Naive thymus-derived CD4-positive, alpha-beta T cell (primary cell): ENCODE measurements at places on chromosomes 7 and 10. TPM values are rescaled to one million over a fixed set of nuclear protein-coding genes. Genes with fewer than 3 reads are reported as not detected.

The CLDN4 gene
- not detected for total RNA-seq

The IFT22 gene
- 6.9 TPM for total RNA-seq

The CALHM1 gene
- not detected for total RNA-seq

GRCh38 chr7:31814187-31814586 is 127.2 kb downstream of the PPP1R17 start:
- H3K4me3 ChIP-seq = no peak overlapping the region
- no peaks in the 10 kb centered on the region for H3K27me3 ChIP-seq
- no peak for DNase-seq
- no peaks in the 10 kb centered on the region for H3K4me1 ChIP-seq

GRCh38 chr7:107600816-107601215 is 20.8 kb downstream of the BCAP29 start:
- H3K27ac ChIP-seq = no peak overlapping the region
- H3K4me3 ChIP-seq = no peak overlapping the region
- no peaks in the 10 kb centered on the region for H3K36me3 ChIP-seq
- DNase-seq = no peak

DNA sequence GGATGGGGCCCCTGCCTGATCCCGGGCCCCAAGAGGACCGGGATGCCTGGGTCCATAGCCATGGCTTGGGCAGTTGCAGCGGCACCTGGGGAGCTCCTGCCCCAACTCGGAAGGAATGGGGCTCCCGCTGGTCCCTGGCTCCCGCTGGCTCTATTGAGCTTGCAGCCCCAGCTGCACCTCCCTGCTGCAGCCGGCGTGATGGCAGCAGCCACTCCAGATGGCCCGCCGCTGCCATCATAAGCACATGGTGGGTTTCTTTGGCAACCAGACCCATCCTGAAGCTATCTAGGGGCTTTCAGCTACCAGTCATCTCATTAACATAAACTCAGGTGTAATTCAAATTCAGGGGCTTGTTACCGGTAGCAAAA is 11.1 kb upstream of the DNMBP start:
- H3K4me3 ChIP-seq = no peak overlapping the region
- H3K36me3 ChIP-seq = no peaks in the 10 kb centered on the region
- H3K27me3 ChIP-seq = no peaks in the 10 kb centered on the region
- no peaks in the 10 kb centered on the region for H3K4me1 ChIP-seq
- no peak overlapping the region for H3K27ac ChIP-seq

DNA sequence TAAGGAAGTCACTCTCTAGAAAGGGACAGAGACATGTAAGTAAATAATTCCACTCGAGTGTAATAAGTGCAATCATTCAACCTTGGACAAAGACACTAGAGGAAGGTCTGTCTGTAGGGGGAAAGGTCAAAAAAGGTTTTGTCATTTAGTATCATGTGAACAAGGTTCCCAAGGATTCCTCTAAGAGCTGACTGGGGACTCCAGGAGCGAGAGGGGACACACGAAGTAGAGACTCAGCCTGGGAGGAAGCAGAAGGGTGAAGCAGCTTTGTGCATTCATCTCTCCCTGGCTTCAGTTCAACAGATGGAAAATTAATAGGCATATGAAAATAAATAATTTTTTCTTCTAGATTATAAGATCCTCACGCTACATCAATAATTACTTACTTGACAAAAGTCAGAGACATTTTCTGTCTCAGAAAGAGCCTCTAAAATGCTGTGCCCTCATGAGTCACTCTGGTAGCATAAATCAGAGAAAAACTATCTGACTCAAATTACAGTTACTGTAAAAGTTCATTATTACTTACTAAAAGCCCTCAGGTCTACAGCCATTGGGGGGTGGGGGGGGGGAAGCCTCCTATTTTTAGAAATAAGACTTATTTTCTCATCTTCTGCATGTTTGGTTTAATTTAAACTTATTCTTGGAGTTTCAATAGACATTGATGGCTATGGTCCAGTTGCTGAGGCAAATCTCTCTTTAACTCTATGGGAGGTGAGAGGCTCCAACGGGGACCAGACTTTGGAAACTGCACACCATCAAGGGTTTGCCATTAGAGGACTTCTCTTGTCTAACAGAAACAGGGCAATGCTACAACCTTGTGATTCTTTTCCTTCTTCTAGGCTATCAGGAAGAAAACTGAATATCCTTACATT is 275.1 kb upstream of the KLF14 start:
- peaks cover 76% of the 10 kb centered on the region for H3K4me1 ChIP-seq
- no peaks in the 10 kb centered on the region for H3K36me3 ChIP-seq
- no peak overlapping the region for H3K4me3 ChIP-seq
- no peak for DNase-seq
- no peaks in the 10 kb centered on the region for H3K27me3 ChIP-seq

- no peaks in the 10 kb centered on the region for H3K4me1 ChIP-seq
- H3K27me3 ChIP-seq = no peaks in the 10 kb centered on the region
- no peaks in the 10 kb centered on the region for H3K36me3 ChIP-seq
- no peak overlapping the region for H3K4me3 ChIP-seq
- H3K27ac ChIP-seq = no peak overlapping the region
- DNase-seq = no peak
Measured at GRCh38 chr7:121449329-121449728, 53.2 kb upstream of the FAM3C start.

- DNase-seq = no peak
- no peak overlapping the region for H3K4me3 ChIP-seq
- H3K36me3 ChIP-seq = no peaks in the 10 kb centered on the region
- H3K27ac ChIP-seq = no peak overlapping the region
- H3K27me3 ChIP-seq = no peaks in the 10 kb centered on the region
Measured at GRCh38 chr10:15571575-15571974, 148.1 kb downstream of the ITGA8 start.

DNA sequence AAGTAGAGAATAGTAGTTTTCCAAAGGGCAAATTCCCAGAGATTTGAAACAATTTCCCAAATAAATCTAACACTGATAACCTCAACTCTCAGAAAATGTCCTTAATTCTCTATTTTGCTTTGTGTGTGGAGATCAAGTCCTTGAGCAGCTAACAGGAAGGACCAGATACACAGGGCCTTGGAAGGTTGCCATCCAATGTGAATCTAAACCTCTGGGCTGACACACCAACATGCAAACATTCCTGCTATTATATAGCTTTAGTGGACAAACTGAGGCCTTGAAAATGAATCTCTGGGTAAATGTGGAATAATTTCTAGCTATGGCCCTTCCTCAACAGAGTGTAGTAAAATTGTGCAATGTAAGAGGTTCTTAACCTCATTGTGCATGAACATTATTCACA is 44.1 kb upstream of the PARD3 start:
- no peaks in the 10 kb centered on the region for H3K27me3 ChIP-seq
- DNase-seq = no peak
- no peak overlapping the region for H3K4me3 ChIP-seq
- H3K4me1 ChIP-seq = no peaks in the 10 kb centered on the region
- no peaks in the 10 kb centered on the region for H3K36me3 ChIP-seq

DNA sequence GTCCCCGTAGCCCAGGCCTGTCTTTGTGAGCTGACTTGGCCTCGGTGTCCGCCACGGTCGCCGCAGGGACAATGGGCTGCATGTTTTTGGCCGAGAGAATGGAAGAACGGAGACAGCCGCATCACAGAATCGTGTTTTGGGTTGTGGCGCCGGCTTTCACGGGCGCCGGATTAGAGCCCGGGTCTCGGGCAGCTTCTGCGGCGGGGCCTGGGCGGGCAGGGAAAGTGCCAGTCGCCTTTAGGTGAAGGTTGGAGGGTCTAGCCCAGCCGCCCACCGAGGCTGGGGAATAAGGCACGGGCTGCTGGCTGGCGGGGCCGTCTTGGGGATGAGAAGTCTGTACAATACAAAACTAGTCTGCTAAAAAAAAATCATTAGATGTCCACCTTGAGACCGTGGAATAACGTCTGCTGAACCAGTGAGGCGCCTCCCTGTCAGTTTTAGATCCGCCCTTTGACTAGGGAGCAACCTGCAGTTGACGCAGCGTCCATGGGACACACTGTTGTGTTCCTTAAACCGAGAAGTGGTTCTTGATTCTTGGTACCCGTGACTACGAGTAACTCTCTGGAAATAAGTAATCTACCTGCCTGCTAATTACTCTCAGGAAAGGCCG is 577 bp downstream of the DNAJB9 start:
- no peaks in the 10 kb centered on the region for H3K27me3 ChIP-seq
- peak overlapping the region; percentile 76 for H3K4me3 ChIP-seq
- H3K4me1 ChIP-seq = peaks cover 21% of the 10 kb centered on the region

DNA sequence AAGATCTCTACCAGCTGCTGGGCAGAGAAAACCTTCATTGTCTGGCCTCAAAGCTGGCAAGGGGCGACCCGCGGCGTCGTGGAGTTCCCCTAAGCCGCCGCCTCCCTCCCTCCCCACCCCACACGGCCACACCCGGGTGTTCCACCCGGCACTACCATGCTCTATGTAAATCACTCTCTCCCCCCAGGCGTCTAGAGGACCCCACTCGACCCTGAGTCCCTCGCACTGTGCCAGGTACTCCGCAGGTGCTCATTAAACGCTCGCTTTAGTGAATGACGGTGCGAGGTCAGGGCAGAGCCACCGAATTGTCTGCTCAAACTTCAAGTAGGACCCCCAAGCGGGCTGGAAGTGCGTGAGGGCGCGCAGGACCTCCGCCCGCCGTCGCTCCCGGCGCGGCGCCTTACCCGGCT is 628 bp downstream of the PARP12 start:
- peak overlapping the region; percentile 79 for H3K4me3 ChIP-seq
- peaks cover 38% of the 10 kb centered on the region for H3K4me1 ChIP-seq
- H3K27ac ChIP-seq = peak overlapping the region; percentile 81
- no peaks in the 10 kb centered on the region for H3K27me3 ChIP-seq

GRCh38 chr10:74189999-74190421 is 39.0 kb downstream of the ADK start:
- no peaks in the 10 kb centered on the region for H3K36me3 ChIP-seq
- peak; percentile 42 for DNase-seq
- H3K27me3 ChIP-seq = no peaks in the 10 kb centered on the region
- peak overlapping the region; percentile 62 for H3K27ac ChIP-seq
- peaks cover 21% of the 10 kb centered on the region for H3K4me1 ChIP-seq
